ENCODE measurements at places on chromosomes 13 and 19. TPM values are rescaled to one million over a fixed set of nuclear protein-coding genes. Genes with fewer than 3 reads are reported as not detected.

DNA sequence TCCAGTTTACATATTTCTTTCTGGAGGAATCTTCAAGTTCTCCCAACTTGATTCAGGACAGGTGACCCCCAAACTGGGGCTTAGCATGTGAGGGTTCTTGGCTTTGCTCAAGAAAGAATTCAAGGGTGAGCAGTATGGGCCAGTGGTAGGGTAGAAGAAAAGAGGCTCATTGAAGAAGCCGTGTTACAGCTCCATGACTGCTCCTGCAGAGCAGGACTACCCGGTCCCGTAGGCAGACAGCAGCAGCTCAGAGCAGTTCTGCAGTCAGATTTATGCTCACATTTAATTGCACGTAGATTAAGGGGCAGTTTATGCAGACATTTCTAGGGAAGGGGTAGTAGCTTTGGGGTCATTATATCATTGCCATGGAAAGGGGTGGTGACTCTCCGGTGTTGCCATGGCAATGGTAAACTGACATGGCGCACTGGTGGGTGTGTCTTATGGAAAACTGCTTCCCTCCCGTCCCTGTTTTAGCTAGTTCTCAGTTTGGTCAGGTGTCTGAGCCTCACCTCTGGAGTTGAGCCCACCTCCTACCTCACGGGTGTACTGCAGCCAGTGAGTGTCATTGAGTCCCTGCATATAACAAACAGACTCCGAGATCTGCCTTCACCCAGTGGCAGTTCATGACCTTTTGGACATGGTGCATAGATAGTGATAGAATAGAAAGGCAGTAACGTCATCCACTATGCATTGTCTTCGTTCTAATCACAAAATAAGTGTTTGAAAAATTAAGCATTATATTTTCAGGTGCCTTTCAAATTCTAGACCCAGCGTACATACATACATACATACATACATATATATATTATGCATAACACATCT is 16.0 kb upstream of the ZNF792 start:
- DNase-seq: no peak

DNA sequence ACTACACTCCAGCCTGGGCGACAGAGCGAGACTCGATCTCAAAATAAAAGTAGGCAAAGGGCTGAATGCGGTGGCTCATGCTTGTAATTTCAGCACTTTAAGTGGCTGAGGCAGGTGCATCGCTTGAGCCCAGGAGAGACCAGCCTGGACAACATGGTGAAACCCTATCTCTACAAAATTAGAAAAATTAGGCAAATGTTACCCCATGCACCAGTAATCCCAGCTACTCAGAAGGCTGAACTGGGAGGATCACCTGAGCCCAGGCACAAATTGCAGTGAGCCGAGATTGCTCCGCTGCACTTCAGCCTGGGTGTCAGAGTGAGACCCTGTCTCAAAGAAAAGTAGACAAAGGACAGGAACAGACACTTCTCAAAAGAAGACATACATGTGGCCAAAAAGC is 9.9 kb upstream of the LGALS13 start:
- DNase-seq: no peak

- DNase-seq: peak; percentile 45
Observed at GRCh38 chr19:6828698-6829633, 56.5 kb downstream of the VAV1 start.

- DNase-seq: no peak
Observed at GRCh38 chr13:39821977-39822376, 166.5 kb downstream of the COG6 start.

- DNase-seq: no peak
Observed at GRCh38 chr19:4305257-4305612, 837 bp downstream of the FSD1 start.

DNA sequence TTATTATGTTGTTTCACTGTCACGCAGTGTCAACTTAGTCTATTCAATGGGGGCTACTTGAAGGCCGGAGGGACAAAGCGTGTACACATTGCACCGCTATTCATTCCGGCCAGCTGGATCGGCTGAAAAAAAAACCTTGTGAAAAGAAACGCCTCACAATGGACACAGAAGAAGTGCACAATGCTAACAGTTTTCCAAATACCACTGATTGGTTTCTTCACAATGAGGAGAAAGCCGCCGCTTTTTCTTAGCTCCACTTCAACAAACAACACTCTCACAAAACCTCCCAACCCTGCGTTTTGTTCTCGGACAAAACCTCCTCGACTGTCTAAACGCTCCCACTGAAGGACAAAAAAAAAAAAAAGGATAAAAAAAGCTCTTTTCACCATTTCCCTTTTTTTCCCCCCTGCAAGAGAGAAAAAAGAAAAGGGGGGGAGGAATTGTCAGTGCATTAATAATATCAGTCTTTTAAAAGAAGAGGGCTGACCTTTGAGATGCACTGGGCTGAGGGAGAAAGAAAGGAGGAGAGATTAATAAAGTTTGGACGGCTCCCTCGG is 5.4 kb downstream of the SOX21 start:
- no peak for DNase-seq

GRCh38 chr19:42244347-42245220 is 2.2 kb upstream of the GSK3A start:
- DNase-seq: peak; percentile 92

DNA sequence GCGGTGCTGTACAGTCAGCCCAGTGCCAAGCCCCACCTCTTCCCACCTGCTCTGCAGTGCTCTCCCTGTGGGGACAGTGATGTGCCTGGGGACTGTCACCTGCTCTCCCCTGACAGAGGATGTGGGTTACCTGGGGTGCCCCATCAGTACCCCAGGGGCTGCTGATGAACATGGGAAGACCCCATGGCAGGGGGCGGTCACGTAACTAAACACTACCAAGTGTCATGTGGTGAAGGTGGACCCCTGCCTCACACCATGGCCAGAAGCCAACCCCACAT is 12.7 kb downstream of the KDM4B start:
- DNase-seq: no peak

DNA sequence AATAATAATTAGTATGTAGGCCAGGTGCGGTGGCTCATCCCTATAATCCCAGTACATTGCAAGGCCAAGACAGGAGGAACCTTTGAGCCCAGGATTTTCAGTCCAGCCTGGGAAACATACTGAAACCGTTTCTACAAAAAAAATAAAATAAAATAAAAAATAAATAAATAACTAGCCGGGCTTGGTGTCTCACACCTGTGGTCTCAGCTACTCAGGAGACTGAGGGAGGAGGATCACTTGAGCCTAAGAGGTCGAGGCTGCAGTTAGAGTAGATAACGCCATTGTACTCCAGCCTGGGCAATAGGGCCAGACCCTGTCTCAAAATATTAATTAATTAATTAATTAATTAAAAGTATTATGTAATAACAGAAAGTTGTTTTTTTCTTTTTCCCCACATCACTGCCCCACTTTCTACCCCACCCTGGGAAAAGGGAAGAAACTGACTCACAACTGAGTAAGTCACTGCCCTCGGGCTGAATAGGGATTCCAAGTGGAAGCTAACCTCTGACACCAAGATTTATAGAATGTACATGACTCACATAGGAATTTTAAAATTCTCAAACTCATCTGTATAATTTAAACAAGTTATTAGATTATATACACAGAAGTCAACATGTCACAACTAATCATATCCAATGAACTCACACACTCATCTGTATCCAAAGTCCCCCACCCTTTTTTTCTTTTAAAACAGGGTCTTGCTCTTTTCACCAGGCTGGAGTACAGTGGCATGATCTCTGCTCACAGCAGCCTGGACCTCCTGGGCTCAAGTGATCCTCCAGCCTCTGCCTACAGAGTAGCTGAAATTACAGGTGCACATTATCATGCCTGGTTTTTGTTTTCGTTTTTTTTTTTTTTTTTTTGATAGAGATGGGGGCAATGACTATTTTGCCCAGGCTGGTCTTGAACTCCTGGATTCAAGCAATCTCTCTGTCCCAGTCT is 12.5 kb downstream of the ZNF611 start:
- DNase-seq: peak; percentile 89

DNA sequence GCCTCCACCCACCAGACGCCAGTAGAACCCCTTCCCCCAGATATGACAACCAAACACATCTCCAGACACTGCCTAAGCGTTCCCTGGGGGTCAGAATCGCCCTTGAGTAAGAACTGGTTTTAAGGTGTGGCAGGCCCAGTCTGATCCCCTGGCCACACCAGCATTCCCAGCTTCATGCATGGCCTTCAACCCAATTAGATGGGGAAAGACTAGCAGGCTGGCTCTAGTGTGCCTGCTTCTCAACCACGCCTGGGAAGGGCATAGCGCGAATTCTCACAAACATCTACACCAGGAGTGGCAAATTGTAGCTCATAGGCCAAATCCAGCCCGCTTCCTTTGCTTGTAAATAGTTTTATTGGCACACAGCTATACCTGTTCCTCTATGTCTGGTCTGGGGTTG is 13.6 kb downstream of the HAUS8 start:
- no peak for DNase-seq

DNA sequence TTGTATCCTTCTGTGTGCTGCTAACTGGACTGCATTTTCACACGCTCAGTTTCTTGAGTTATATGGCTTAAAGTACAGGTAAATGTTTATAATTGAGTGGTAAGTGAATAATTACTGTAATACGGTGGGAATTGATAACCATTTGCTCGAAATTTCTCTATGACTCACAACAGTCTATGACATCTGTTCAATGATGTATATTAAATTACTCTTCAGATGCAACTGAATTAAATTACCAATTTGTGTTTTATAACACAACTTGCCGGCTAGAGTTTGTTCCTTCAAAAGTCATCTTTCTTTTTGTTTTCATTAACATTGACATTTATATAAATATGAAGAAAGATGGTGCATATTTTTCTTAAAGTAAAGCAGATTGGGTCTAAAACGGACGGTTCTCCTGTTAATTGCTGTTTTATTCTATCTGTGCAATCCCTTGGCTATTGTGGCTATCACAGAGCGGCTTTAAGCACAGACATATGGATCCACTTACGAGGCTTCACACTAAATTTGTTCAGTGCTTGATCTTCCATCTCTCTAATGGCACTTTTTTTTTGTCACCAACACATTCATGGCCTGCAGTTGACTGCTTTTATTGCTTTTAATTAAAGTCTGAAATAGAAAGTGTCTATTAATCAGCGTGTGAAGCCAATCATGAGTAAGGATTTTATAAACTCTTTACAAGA is 1291.6 kb upstream of the SLC10A2 start:
- no peak for DNase-seq

Gene GPR18
- not detected for total RNA-seq

Gene MBD3L3
- not detected for total RNA-seq

Gene NEK5
- not detected for total RNA-seq

Gene KLK1
- not detected for total RNA-seq

Measured in A172 (cell line).